ENCODE measurements at places on chromosomes 11 and 22. TPM values are rescaled to one million over a fixed set of nuclear protein-coding genes. Genes with fewer than 3 reads are reported as not detected.

RAPSN gene
- 1.6 TPM for total RNA-seq

CACNA1I gene
- not detected for total RNA-seq

P2RX3 gene
- not detected for total RNA-seq

SULT4A1 gene
- not detected for total RNA-seq

SAA2 gene
- total RNA-seq: not detected

C11orf71 gene
- 5.4 TPM for total RNA-seq

ZNF280B gene
- 3.1 TPM for total RNA-seq

KRTAP5-1 gene
- total RNA-seq: not detected

OR52N4 gene
- not detected for total RNA-seq

GRM5 gene
- total RNA-seq: 0.11 TPM

MYOD1 gene
- not detected for total RNA-seq

TCN1 gene
- total RNA-seq: not detected

FAM180B gene
- not detected for total RNA-seq

ATM gene
- 52.1 TPM for total RNA-seq

CHRM4 gene
- total RNA-seq: not detected

ABCG4 gene
- total RNA-seq: 1.7 TPM

TBCEL gene
- total RNA-seq: 19.7 TPM

MFRP gene
- not detected for total RNA-seq

SAA4 gene
- not detected for total RNA-seq

TMEM132A gene
- 106 TPM for total RNA-seq

C11orf91 gene
- total RNA-seq: 1.4 TPM

F2 gene
- total RNA-seq: not detected

OR8K3 gene
- not detected for total RNA-seq

MDK gene
- 336 TPM for total RNA-seq

UPK3A gene
- total RNA-seq: not detected

OR5P2 gene
- not detected for total RNA-seq

SLCO2B1 gene
- not detected for total RNA-seq

ACRV1 gene
- not detected for total RNA-seq

MS4A6E gene
- total RNA-seq: not detected

SLC35E4 gene
- 15.3 TPM for total RNA-seq

SYNGR1 gene
- total RNA-seq: 3.7 TPM

NECTIN1 gene
- 23.6 TPM for total RNA-seq

WNT11 gene
- total RNA-seq: not detected

SYT12 gene
- total RNA-seq: not detected

TXN2 gene
- total RNA-seq: 75.9 TPM

FDXACB1 gene
- 3.3 TPM for total RNA-seq

HEPHL1 gene
- not detected for total RNA-seq

UBQLNL gene
- 0.28 TPM for total RNA-seq

ANKK1 gene
- not detected for total RNA-seq

SCYL1 gene
- total RNA-seq: 88.7 TPM

MUC2 gene
- not detected for total RNA-seq

GAS2 gene
- total RNA-seq: 0.37 TPM

ALX4 gene
- not detected for total RNA-seq

CSNK2A3 gene
- total RNA-seq: not detected

Data from endothelial cell of umbilical vein (primary cell).